Upper lobe of left lung (tissue), 6 donors: ENCODE measurements at places on chromosomes 4 and X. TPM values are rescaled to one million over a fixed set of nuclear protein-coding genes. Genes with fewer than 3 reads are reported as not detected.

Gene GPRIN3
- total RNA-seq = 19.3 TPM

Gene EDNRA
- 14.4 TPM for total RNA-seq

Gene LETM1
- 55.0 TPM for total RNA-seq

DNA sequence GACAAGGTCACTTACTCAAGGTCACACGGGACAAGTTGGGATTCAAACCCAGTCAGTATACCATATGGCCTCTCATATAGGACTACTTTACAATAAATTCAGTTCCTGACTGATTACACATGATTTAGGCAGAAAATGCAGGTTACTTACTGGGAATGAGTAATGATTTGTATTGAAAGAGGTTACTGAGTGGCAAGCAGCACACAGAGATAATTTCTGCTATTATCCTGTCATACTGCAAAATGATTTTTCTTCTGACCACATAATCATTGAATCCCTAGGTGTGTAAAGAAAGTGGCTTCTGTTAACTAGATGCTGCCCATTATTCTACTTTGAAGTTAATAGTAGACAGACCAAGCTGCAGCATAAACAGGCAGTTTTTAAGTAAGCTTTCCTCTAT lies 8.2 kb downstream of the FREM3 start:
- no peak for DNase-seq

GRCh38 chr4:80542747-80543146 lies 207.2 kb downstream of the CFAP299 start:
- DNase-seq = no peak

- DNase-seq = no peak
Measured at GRCh38 chrX:127702527-127702926, 349.7 kb downstream of the ACTRT1 start.

DNA sequence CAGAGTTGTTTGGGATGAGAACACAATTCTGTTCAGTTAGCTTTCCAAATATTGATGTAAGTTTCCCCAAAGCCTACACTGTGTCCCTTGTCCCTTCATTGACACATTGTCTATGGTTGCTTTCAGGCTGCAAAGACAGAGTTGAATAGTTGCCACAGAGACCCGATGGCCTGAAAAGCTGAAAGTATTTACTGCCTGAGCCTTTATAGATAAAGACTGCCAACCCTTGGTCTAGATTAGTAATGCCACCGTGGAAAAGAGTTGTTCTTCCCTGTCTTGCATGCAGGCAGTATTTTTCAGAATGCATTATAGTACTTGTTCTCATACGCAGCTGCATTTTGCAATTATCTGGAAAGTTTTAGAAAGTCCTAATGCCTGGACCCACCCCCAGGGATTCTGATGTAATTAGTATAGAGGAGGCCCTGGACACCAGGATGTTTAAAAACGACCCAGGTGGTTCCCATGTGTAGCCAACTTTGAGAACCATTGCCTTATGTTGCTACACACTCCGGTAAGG lies 180.8 kb downstream of the FRMPD4 start:
- no peak for DNase-seq
